ENCODE measurements at places on chromosomes 11 and 22.
A peak's percentile ranks its signal among the peaks of the same experiment; 100 is the strongest.

GRCh38 chr11:128686745-128687177, 7.1 kb upstream of the FLI1 start:
- peak; percentile 44 for DNase-seq

DNA sequence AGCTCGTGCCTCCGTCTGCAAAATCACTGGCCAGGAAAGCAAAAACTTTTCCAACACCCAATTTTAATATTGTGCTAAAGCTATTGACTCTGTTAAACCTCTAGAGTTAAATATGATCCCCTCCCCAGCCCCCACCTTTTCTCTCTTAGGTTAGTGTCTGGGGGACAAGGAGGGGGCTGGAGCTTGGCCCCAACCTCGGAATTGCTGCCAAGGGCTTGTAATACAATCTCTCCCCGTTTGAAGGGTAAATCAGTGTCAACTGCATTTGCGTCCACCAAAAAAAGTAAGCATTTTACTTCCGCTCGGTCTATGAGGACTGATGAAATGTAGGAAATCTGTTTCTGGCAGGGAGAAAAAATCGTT, at the start of gene GAS2:
GAS2 (plus strand) TSS at position 287 of the 363 bp plus-strand sequence. CDS start 8,259 bp downstream, outside the sequence.
- no peak for DNase-seq

GRCh38 chr22:31748490-31748889, 1.4 kb downstream of the PRR14L start:
- no peak for DNase-seq

DNA sequence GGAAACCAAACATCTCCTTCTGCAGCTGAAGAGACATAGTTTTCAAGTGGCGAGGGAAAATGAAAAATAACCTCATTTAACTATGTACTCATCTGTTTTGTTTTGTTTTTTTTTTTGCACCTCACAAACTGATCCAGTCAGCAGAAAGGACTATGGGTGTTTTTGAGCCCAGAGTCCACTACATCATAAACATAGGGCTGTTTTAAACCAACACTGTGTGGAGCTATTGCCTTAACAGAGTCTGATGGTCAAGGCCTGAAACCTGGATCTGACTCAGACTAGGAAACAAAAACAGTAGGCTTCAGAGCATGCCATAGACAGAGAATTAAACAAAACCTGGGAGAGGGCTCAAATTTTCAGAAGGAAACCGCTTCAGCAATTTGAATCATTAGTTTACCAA, 99.3 kb upstream of the FSHB start:
- DNase-seq, result no peak

DNA sequence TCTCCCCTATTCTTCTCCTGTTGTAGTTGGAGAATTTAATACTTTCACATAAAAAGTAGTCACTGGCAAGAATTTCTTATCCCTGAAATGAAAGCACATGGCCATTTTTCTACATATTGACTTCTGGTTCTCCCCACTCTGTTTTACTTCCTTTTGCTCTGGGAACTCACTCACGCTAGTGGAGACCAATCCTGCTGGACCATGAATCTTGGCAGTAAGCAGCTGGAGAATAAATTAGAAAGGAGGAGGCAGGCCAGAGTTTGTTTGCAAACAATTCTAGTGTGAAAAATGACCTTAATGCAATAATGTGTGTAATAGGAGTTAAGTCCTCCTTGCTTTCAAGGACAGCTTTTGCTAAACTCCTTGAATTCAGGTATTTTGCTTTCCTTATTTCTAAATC, 412.3 kb upstream of the CHORDC1 start:
- no peak for DNase-seq

GRCh38 chr11:45795379-45795778, 9.6 kb upstream of the SLC35C1 start:
- DNase-seq, result no peak

DNA sequence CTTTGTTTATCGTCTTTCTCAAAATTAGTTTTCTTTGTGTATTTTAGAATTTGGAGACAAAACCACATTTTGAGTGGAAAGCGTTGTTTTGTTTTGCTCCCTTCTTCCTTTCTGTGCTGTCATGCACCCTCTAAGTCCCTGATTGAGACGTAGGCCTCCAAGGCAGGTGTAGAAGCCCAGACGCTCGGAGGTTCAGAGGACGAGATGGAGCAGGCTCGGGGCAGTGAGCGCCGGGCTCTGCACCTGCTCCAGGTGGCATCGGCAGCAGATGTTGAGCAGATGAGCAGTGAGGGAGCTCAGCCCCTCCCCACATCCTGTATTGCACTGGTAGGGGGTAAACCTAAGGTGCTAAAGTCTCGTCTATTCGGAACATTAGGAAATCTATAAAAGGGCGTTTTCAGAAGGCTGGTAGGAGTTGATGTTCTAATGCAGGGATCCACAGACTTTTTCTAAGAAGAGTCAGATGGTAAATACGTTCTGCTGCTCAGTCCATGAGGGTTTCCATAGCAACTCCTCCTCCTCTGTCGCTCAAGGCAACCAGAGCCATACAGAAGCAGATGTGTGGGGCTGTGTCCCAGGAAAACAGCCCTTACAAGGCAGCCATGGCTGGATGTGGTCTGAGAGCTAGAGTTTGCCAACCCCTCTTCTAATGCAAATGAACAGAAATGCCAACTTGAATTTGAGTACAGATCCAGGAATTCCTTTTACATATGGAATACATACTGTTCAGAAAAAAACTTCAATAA, 724.2 kb downstream of the BRD1 start:
- no peak for DNase-seq

GRCh38 chr11:94504689-94505293, 7.5 kb upstream of the C11orf97 start:
- DNase-seq, result no peak

GRCh38 chr11:84437071-84437980, 1151.2 kb upstream of the CCDC90B start:
- DNase-seq, result no peak

- no peak for DNase-seq
Observed at GRCh38 chr11:272195-272930, 5.8 kb upstream of the NLRP6 start.

DNA sequence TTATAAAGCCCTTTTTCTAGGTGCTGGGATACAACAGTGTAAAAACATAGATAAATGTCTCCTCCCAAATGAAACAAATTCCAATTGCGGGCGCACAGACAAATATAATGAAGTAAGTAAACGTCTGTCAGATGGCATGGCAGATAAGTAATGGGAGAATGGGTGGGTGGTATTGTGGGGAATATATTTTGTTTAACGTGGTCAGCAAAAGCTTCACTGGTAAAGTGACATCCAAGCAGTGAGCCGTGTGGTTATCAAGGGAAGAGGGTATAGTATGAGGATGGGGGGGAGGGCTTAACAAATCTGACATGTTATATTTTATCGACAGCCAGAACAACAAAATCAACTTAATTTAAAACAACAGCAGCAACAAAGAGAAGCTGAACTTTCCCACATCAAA, 1.2 kb downstream of the SVIP start:
- no peak for DNase-seq

- no peak for DNase-seq
Observed at GRCh38 chr22:46443850-46444389, 93.5 kb downstream of the CELSR1 start.

DNA sequence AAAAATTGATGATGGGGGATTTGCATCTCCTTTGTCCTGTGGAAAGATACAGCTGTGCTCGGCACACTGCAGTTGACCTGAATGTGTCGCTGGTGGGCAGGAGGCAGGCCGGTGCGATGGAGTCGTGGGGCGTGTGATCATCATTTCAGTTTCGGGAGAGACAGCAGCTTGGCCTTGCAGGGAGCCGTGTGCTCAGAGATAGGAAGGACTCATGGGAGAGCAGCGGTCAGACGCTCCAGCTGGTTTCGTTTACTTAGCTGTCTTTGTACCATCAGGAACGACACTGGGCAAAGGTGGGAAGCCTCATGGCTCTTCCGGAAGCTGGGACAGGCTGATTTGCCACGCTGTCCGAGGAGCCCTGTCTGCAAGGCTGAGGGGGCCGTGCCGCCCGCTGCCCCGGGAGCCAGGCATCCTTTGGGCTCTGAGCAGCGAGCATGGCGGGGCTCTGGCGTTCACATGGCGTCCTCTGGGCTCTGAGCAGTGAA, 32.7 kb downstream of the GRAMD4 start:
- DNase-seq, result no peak

GRCh38 chr22:48429446-48430020, 1398.1 kb downstream of the BRD1 start:
- no peak for DNase-seq
